ENCODE measurements at places on chromosomes 6 and 20. TPM values are rescaled to one million over a fixed set of nuclear protein-coding genes. Genes with fewer than 3 reads are reported as not detected.

IMPG1 gene
- polyA plus RNA-seq: 0.31 TPM

DNA sequence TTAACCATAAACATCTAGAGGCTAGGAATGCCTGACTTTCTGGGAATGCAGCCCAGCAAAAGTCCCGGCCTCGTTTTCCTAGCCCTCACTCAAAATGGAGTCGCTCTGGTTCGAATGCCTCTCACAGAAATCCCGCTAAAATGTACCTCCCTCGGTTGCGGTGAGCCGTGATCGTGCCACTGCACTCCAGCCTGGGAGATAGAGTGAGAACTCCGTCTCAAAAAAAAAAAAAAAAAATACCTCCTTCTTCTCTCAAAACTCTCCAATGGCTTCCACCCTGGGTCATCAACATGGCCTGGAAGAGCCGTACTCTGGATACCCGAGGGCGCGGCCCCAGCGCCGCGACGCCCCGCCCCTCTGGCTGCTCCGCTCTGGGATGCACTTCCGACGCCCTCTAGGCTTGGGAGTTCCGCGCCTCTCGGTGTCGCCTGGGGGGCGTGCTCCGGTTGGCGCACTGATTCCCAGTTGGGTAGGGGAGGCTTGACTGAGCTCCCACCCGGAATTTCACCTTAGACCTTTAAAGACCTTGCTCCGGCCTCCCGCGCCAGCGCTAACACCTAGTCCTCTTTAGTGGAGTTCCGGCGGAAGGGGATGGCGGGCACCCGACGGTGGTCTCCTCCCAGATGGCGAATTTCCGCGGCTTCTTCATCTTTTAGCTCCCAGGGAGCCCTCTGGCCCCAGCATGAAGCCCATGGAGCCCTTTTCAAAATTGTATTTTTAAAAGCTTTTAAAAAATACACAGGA, 12.3 kb downstream of the HMGN4 start:
- peak; percentile 79 for DNase-seq
- peak overlapping the region; percentile 53 for H3K4me3 ChIP-seq
- peak overlapping the region; percentile 69 for H3K27ac ChIP-seq
- peaks cover 5% of the 10 kb centered on the region for H3K36me3 ChIP-seq
- H3K4me1 ChIP-seq: peaks cover 6% of the 10 kb centered on the region

UBE2V1 gene
- 113 TPM for polyA plus RNA-seq

DNA sequence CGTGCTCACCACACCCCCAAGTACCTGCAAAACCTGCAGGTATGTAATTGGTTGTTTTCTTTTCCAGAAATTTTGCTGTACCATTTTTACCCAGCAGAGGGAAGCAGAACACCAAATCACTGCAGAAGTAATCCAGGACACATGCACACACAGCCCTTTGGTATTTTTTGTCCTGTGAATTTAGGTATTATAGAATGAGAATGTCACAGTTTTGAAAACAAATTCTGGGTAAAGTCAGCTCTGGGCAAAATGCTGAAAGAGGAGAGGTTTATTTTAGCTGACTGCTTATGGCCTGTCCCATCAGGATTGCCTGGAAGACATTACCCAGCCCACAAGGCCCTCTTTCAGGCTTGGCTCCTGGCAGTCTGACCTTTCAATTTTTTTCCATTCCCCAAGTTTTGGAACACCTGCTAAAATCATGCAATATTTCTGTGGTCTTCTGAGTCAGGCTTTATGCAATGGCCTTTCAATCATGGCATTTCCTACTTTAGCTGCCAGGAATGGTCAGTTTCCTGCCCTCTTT, 3.5 kb upstream of the EFHC1 start:
- H3K4me1 ChIP-seq: peaks cover 17% of the 10 kb centered on the region
- H3K36me3 ChIP-seq: no peaks in the 10 kb centered on the region
- no peaks in the 10 kb centered on the region for H3K27me3 ChIP-seq
- no peak overlapping the region for H3K4me3 ChIP-seq
- peak overlapping the region; percentile 71 for H3K27ac ChIP-seq

SSTR4 gene
- not detected for polyA plus RNA-seq
